ENCODE measurements at places on chromosomes 6 and 20. TPM values are rescaled to one million over a fixed set of nuclear protein-coding genes. Genes with fewer than 3 reads are reported as not detected.

The WTAP gene
- total RNA-seq, result 103 TPM

The APCDD1L gene
- total RNA-seq, result not detected

The MUC21 gene
- not detected for total RNA-seq

The PRDM1 gene
- 1.8 TPM for total RNA-seq

The RHAG gene
- total RNA-seq, result 0.92 TPM

The SLC17A3 gene
- not detected for total RNA-seq

The NOX3 gene
- not detected for total RNA-seq

The RBM39 gene
- total RNA-seq, result 367 TPM

The RIPOR3 gene
- 2.3 TPM for total RNA-seq

The TFEB gene
- 3.5 TPM for total RNA-seq

The CTCFL gene
- total RNA-seq, result 0.23 TPM

The RAB44 gene
- not detected for total RNA-seq

The MAS1 gene
- total RNA-seq, result under 0.01 TPM

The FAM209B gene
- total RNA-seq, result not detected

The OXT gene
- 46.4 TPM for total RNA-seq

The LAMA5 gene
- total RNA-seq, result 12.9 TPM

The SIRPB2 gene
- total RNA-seq, result 0.69 TPM

The COL9A3 gene
- total RNA-seq, result 7.8 TPM

The GGTLC1 gene
- total RNA-seq, result not detected

The PDYN gene
- 35.5 TPM for total RNA-seq

The PRIM2 gene
- 18.0 TPM for total RNA-seq

The EFCAB8 gene
- not detected for total RNA-seq

The CGA gene
- not detected for total RNA-seq

The TOMM34 gene
- 9.2 TPM for total RNA-seq

The WFDC5 gene
- total RNA-seq, result not detected

The NKX2-2 gene
- total RNA-seq, result 3.5 TPM

The SLC13A3 gene
- total RNA-seq, result 6.9 TPM

All from diencephalon (tissue), 1 donor.